K562 (cell line): ENCODE measurements at places on chromosomes 7 and 10. TPM values are rescaled to one million over a fixed set of nuclear protein-coding genes. Genes with fewer than 3 reads are reported as not detected.

The CSTF2T gene
- total RNA-seq: 26.4 and 30.3 TPM in 2 replicates

The GPR15LG gene
- not detected in 2 replicates for total RNA-seq

The SPACDR gene
- total RNA-seq: 0.55 and 1.2 TPM in 2 replicates

The CYCS gene
- total RNA-seq: 438 and 485 TPM in 2 replicates

The TMEM178B gene
- 0.02 TPM in 1 of 2 replicates, not detected in the other for total RNA-seq

The CTAGE15 gene
- total RNA-seq: not detected in 2 replicates

The CPXM2 gene
- 0.09 TPM in 1 of 2 replicates, not detected in the other for total RNA-seq

The SEMA4G gene
- 4.1 and 4.2 TPM in 2 replicates for total RNA-seq

The INA gene
- not detected in 2 replicates for total RNA-seq
